Large intestine (tissue), 12 donors: ENCODE measurements at places on chromosomes 4 and X. TPM values are rescaled to one million over a fixed set of nuclear protein-coding genes. Genes with fewer than 3 reads are reported as not detected.

Gene MAP7D3
- 5.5 TPM for polyA plus RNA-seq

Gene TADA2B
- 18.6 TPM for polyA plus RNA-seq

Gene EFNB1
- polyA plus RNA-seq: 25.4 TPM

DNA sequence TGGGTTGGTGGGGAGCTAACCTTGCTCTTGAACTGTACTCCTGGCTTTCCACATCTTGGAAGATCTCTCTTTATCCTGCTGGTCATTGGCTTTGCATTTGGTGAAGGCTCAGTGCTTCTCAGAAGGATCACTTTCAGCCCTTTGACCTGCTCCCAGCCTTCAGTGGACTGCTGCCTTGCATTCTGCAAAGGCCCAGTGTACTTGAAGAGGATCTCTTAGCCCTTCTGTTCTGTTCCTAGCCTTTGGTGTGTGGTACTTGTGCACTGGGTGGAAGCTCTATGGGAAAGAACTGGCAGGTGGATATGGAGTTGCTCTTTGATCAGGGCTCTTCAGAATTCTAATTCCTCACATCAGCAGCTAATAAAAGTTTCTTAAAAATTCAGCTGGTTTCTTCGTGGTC is 46.5 kb downstream of the FGF2 start:
- DNase-seq: no peak

DNA sequence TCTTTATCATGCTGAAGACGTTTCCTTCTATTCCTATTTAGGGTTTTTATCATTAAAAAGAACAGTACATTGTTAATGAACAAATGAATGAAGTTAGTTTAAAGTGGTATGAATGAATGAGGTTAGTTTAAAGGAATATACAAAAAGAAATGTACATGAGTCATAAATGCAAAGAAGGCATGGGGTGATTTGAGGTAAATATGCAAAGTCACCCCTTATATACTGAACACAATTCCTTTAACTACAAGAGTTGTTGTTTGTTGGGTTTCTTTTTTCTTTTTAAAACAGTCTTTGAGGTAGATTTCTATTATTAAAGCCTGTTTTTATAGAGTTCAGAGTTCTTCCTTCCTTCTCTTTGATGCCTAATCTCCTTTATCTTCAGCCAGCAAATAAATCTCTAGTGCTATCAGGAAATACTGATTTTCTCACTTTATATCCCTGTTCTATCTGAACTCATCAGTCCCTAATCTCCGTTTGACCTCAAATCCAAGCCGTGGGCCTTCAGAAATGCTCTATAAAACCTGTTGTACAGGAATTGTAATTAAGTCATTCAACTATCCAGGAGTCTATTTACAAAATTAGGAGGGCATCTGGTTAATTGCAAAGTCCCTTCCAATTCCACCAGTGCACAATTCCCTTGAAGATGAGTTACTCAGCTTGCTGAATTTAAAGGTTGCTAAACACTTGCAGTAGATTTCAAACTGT is 31.6 kb upstream of the ABCG2 start:
- no peak for DNase-seq

GRCh38 chr4:71367546-71367945 is 28.7 kb downstream of the SLC4A4 start:
- DNase-seq: no peak
